ENCODE measurements at places on chromosomes 4 and X.

GRCh38 chrX:138877746-138878145 is 166.2 kb upstream of the FGF13 start:
- no peak for DNase-seq

GRCh38 chr4:138858419-138858818 is 157.2 kb upstream of the NOCT start:
- DNase-seq = no peak

- DNase-seq = no peak
Observed at GRCh38 chr4:120317713-120318112, 251.1 kb upstream of the MAD2L1 start.

DNA sequence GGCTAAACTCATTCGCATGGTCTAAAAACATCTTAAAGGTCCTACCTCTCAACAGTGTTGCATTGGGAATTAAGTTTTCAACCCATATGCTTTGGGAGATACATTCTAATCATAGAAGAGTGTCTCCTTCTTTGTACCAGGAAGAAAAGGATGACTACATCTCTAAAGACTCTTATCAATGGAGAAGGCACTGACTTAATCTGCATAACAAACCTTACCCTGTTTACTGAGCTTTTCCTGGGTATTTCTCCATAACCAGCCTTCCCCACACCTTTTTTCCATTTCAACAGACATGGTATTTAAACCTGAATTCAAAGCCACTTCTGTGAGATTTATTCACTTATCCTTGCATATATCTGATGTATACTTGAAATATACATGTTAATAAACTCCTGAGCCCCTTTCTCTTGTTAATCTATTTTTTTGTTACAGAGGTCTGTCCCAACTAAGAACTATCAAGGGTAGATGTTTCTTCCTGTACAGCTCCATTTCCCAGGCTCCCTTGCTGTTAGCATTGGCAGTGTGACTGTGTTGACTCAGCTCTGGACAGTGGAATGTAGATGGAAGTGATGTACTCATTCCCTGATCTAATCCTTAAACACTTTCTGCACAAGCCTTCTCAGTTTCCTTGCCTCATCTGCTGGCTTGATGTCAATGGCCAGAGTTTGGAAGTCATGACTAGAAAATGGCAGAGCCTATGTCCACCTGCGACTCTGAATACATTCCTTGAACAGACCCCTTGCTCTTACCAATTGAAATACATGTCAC is 148.9 kb upstream of the CPEB2 start:
- no peak for DNase-seq

DNA sequence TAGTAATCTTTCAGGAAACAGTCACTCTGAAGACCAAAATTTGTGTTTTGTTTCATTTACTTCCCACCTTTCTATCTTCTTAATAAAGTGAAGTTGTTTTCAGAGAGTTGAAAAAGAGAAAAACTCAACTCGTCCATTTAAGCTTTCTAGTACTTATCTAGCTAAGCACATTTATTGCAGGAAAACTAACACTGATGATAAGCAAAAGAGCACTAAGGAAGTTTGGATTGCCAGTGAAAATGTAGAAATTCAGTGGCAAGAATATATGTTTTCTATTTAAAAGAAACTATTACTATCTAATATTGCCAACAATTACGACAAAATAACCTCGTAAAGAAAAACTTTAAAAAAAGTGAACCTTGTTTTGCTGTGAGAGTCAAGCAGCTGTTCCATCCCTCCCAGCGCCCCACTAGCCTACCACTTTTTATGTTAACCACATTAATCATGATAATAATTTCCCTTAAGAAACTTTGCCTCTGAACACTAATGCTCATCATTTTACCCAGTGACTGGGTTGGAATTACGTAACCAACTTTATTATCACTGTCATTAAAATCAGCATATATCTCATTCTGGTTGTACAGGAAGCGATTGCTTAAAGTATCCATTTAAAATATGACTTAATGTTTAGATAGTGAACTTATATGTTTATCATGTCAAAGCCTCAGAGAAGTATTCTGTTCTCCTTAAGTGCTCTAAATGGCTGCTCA is 24.8 kb downstream of the SPRY1 start:
- DNase-seq = no peak

- DNase-seq = peak; percentile 50
Observed at GRCh38 chrX:153727123-153727931, 2.7 kb downstream of the ABCD1 start.

DNA sequence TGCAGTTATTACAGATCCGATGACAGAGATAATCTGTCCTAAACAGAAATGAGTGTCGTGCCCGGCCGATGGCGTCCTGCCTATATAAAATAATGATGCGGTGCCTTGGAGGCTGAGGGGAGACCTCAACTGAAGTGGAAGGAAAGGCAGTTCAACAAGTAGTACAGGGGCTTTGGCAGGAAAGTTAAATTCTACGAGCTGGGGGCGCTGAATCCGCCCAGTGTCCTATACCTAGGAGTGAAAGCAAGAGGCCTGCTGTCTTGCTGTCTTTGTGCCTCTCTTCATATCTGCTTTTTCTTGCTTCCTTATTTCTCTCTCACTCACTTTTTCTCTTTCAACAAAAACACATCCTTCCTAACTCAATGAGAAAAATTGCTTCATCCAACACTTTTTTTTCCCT is 82.2 kb upstream of the PRPS2 start:
- no peak for DNase-seq

DNA sequence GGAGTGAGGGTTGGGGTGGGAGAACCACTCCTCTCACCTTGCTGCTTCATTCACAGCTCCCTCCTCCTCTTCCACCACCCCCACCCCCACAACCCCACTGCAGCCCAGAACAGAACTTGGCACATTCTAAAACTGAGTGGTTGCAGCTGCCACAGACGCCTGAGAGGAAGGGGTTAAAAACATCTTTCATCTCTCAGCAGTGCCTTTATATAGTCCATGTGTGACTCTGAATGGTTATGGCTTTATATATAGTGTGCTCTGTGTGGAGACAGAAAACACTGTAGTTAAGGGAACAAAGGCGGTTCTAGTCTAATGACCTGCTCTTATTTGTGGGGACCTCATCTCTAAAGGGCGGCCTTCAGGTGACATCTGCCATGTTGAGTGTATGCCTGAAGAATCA is 144.8 kb downstream of the BCOR start:
- DNase-seq = no peak

DNA sequence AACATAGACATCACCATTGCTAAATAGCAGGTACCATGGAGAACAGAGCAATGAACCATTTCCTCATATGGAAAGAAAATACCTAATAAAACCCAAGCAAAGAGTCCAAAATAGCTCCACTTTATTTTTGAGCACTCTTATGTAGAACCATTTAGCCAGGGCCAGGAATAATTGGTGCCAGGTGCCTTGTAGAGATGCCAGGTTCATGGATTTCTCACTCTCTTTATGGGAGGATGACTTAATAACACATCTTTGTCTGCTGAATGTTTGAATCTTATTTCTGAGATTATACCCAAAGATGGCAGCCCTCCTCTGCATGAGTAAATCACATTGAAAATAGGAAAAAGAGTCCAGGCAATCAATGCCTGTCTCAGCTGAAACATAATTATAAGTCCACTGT is 212.3 kb upstream of the SFRP2 start:
- no peak for DNase-seq

- no peak for DNase-seq
Observed at GRCh38 chrX:151167791-151168345, 8.5 kb upstream of the GPR50 start.

DNA sequence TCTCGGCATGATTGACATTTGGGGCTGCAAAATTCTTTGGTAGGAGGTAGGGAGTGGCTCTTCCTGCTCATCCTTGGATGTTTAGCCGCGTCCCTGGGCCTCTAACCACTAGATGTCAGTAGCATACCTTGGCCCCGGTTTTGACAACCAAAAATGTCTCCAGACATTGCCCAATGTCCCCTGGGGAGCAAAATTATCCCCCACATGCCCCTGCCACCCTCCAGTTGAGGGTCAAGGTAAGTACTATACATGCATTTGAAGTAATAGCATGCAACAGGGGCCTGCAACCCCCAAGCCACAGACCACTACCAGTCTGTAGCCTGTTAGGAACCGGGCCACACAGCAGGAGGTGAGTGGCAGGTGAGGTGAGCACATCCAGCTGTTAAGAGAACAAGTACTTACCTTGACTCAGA is 17.6 kb upstream of the KIAA1210 start:
- no peak for DNase-seq

DNA sequence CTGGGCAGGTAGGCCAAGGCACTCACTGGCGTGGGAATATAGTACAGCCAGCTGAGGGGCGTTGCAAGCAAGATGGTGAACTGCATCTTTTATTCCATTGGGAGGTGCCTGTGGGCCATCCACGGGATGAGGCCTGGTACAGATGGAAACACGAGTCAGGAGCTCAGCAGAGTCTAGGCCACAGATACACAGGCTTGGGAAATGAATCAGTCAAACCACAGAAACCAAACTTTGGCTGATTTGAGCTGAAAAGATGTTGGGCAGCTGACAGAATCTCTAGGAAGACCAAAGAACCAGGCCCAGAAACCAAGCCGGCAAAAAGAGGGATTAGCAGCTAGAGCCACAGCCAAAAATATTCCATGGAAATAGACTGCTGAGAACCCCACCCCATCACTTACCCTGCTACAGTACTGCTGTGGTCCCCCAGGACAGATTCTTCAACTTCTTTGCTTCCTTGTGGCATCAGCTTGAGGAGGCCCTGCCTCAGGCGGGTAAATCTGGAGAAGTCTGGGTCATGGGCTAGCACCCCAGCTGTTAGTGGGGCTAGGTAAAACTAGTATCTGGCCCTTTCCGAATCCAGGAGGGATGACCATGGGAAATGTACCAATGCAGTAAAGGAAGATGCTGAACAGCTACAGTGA is 75.4 kb downstream of the TMEM131L start:
- DNase-seq = no peak

DNA sequence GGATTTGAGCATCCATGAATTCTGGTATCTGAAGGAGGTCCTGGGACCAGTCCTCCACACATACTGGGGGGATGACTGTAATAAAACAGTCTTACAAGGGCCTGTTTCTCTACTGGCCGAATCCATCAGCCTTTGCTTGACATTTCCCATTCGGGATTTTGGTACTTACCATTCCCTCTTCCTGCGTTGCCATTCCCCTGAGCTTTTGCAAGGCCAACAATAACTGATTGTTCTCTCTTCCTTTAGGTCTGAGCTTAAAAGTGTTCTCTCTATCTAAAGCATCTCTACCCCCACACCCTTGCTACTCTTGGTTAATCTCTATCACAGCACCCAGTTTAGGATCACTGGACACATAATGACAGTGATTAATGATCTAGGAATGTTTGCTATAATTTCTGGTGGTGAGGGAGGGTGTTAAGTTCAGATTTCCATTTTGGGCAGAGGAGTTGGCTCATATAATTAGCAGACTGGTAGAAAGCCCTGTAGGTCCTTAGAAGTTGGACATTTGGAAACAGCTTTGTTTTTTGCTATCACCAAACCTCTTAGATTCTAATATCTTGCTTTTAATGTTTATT is 29.4 kb downstream of the TMA16 start:
- no peak for DNase-seq

DNA sequence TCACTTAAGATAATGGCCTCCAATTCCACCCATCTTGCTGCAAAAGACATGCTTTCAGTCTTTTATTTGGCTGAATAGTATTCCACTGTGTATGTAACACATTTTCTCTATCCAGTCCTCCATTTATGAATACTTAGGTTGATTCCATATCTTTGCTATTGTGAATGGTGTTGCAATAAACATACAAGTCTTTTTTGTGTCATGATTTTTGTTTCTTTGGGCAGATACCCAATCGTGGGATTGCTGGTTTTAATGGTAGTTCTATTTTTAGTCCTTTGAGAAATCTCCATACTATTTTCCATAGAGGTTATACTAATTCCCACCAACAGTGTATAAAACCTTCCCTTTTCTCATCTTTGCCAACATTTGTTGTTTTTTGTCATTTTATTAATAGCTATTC is 180.9 kb downstream of the SMIM20 start:
- no peak for DNase-seq

DNA sequence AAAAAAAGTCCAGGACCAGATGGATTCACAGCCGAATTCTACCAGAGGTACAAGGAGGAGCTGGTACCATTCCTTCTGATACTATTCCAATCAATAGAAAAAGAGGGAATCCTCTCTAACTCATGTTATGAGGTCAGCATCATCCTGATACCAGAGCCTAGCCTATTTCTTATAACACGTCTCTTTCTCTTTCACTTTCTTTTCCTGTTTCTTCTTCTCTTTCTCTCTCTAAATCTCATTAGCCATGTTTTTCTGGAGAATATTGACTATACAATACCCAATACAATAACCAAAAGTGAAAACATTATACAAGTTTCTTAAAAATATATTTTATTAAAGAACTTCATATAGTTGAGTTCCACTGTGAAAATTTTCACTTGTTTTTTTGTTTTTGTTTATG is 1154.9 kb upstream of the PCDH7 start:
- DNase-seq = no peak

- no peak for DNase-seq
Observed at GRCh38 chr4:128550060-128550459, 259.4 kb upstream of the JADE1 start.
